ENCODE measurements at places on chromosomes 5 and 9.

DNA sequence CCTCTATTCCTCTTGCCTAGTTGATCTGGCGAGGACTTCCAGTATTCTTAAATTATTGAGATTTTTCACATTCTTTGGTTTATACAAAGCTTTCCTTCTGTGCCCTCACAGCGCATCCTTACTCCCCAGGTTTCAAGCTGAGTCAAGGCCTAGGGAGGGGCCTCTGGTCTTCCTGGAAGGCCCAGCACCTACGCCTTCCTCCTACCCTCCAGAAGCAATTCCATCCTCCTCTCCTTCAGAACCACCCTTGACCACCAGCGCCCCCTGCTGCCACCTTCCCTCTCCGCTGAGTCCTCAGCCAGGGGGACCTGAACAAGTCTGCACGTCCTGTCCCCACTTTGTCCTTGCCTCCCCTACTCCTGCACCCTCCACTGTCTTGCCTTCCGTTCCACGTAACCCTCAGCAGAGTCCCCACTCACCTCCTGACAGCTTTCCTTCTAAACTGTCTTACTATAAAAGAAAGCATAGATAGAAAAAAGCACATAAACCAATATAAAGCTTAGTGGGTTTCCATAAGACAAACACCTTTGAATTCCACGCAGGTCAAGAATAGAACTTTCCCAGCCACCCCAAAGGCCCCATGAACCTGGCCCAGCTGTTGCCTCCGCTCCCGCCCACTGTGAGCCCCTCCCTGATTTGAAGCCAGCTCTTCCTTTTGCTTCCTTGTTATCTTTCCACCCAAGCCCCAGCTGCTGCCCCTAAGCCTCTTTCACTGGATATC lies 63.0 kb upstream of the CTSL start:
- peak; percentile 90 for DNase-seq

GRCh38 chr5:32096891-32097595 lies 77.1 kb downstream of the GOLPH3 start:
- DNase-seq: no peak

DNA sequence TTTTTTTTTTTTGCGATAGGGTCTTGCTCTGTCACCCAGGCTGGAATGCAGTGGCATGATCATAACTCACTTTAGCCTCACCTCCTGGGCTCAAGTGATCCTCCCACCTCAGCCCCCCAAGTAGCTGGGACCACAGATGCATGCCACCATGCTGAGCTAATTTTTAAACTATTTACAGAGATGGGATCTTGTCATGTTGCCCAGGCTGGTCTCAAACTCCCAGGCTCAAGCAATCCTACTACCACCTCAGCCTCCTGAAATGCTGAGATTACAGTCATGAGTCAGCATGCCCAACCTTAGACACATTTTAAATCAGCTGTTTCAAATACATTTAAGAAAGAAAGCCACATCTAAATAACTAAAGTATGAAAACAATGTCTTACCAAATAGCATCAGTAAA lies 439.0 kb downstream of the EBF1 start:
- no peak for DNase-seq

DNA sequence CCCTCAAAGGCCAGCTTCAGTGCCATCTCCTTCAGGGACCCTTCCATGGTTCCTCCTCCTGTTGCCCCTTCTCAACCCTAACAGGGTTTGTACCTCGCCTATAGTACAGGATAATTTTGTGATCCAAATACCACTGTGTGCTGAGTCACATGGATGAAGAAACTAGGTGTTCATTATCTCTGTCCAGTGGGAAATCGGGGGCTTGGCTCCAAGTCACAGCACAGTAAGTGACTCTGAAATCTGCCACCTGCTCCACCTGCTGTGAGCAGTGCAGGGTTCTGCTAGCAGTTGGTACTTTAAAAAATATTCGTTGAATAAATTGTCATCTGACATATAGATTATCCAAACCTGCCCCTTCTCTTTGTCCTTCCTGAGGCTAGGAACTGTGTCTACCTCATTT lies 123.2 kb upstream of the OTULINL start:
- no peak for DNase-seq
